ENCODE measurements at places on chromosomes 6 and 20.
A peak's percentile ranks its signal among the peaks of the same experiment; 100 is the strongest.

- DNase-seq = no peak
These were observed 180.5 kb downstream of the PDE7B start for GRCh38 chr6:136031982-136032381.

- DNase-seq = no peak
These were observed 414.9 kb downstream of the KIF16B start for GRCh38 chr20:16158090-16158975.

- no peak for DNase-seq
These were observed 166.7 kb upstream of the CENPW start for GRCh38 chr6:126173265-126173664.

- DNase-seq = no peak
These were observed 4.0 kb downstream of the DACT2 start for GRCh38 chr6:168315596-168315995.

DNA sequence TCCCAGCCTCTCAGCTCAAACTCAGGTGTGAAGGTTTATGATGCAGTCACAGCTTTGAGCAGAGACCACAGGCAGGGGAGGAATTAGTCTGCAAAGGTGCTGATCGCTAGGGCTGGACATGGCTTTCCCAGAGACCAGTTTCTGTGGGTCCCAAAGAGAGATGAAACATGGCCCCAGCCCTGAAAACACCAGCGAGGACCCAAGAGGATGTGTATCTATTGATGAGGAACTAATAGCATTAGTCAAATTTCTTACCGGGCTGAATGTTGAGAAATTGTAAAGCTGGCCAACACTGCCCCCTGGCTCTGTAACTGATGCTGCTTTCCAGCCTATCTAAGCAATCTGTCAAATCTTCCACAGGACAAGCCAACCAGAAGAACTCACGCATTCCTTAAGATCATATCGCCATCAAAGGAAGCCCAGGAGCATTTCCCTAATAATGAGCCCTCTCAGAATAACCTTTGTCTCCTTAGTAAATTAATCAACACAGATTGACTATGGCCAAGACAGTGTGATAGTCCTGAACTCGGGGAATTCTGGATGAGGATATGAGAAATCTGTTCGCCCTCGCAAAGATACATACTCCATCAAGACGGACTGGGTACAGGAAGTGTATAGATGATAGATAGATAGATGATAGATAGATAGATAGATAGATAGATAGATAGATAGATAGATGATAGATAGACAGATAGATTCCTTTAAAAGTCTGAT is 7.8 kb upstream of the ACSS1 start:
- DNase-seq = peak; percentile 81
